ENCODE measurements at places on chromosomes 1 and 21.

DNA sequence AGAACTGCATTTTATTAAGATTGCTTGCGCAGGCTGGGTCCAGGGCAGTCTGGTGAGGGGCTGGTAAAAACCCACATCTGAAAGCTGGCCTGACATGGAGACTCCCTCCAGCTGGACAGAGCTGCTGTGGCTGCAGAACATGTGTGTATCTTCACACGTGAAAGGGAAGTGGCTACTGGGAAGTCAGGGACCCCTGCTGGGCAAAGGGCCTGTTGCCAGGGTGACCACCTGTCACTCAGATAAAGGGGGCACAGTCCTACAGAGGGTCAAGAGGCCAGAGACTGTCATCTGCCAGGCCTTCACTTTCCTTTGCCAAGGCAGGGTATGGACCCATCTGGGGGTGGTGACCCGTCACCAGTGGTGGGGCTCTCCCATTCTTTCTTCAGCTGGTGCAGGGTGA, 17.5 kb downstream of the NKAIN1 start:
- no peak for DNase-seq

- DNase-seq = no peak
These were observed 35.5 kb upstream of the VANGL1 start for GRCh38 chr1:115606305-115606704.

- no peak for DNase-seq
These were observed 19.3 kb upstream of the C1orf21 start for GRCh38 chr1:184367427-184368038.

GRCh38 chr1:240794046-240794843, 182.3 kb upstream of the GREM2 start:
- DNase-seq = no peak

- DNase-seq = no peak
These were observed 62.3 kb downstream of the KAZN start for GRCh38 chr1:14660801-14661200.

DNA sequence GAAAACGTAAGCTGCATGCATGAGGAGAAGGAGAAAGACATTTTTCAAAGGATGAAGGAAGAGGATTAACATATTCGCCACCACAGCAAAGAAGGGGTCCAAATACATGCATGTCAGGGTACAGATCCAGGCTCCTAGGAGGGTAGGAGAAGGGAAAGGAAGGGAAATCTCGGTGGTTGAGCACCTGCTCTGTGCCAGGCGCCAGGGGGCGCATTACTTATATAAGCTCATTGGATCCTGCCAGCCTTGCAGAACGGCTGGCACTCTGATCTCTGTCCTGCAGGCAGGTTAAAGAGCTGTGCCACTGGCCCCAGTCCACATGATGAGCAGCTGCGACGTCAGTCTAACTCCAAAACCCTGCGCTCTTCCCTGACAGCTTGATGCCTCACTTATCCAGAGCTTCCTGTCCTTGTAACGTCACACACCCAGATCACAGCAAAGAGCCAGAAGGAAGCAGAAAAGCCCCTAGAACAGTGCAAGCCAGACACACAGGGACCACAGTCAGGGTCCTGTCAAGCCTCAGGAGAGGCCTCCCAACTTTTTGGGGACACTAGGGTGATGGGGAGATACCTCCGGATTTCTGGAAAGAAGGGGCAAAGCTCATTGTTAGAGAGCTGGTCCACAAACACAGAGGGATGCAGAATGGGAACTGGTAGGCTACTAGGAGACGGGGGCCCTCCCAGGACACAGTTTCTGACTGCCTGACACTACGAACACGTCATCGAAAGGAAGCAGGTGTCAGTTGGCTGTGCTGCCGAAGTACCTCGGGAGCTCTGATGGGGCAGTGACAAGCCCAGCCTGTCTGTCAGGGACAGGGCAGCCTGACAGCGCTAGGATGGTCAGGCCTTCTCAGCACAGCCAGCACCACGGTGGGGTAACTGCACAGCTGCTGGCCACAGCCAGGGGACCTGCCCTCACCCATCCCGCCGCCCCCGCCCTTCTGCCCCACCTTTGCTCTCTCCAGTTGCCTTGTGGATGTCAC, 99.1 kb downstream of the BEND5 start:
- DNase-seq = peak; percentile 91

DNA sequence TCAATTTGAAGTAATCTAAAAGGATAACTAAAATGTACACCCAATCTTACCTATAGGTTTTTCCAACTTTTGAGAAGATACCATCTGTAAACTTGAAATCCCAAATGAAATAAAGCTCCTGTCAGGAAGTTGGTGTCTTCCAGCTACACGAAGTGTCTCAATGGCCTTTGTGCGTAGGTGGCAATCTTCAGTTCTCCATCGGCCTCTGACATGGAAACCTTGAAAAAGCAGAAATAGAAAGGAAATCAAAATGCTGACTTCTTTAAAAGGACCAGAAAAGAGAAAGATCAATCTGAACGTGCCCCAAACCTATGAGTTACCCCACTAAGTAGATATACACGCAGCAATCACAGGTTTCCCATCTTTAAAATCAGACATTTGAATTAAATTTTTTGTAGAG, 10.0 kb downstream of the MKNK1 start:
- DNase-seq = no peak

DNA sequence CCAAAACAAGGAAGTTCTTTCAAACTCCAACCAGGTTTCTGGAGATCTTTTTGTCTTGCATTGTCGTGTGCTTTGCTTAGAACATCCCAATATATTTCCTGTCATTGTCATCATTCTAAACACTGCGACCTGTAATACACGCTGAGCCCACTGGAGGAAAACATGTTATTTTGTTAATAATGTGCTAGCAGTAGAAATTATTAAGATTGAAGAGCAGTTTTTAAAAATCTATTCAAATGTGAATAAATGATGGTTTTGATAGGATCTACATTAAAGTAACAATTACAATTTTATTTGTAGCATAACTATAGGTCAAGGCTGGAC, 268.5 kb downstream of the PTPRC start:
- no peak for DNase-seq
